ENCODE measurements at places on chromosomes 1 and 21.

- peak; percentile 90 for DNase-seq
Measured at GRCh38 chr1:67561704-67562113, 123.3 kb upstream of the GADD45A start.

- no peak for DNase-seq
Measured at GRCh38 chr1:156624814-156625435, 5.7 kb downstream of the HAPLN2 start.

DNA sequence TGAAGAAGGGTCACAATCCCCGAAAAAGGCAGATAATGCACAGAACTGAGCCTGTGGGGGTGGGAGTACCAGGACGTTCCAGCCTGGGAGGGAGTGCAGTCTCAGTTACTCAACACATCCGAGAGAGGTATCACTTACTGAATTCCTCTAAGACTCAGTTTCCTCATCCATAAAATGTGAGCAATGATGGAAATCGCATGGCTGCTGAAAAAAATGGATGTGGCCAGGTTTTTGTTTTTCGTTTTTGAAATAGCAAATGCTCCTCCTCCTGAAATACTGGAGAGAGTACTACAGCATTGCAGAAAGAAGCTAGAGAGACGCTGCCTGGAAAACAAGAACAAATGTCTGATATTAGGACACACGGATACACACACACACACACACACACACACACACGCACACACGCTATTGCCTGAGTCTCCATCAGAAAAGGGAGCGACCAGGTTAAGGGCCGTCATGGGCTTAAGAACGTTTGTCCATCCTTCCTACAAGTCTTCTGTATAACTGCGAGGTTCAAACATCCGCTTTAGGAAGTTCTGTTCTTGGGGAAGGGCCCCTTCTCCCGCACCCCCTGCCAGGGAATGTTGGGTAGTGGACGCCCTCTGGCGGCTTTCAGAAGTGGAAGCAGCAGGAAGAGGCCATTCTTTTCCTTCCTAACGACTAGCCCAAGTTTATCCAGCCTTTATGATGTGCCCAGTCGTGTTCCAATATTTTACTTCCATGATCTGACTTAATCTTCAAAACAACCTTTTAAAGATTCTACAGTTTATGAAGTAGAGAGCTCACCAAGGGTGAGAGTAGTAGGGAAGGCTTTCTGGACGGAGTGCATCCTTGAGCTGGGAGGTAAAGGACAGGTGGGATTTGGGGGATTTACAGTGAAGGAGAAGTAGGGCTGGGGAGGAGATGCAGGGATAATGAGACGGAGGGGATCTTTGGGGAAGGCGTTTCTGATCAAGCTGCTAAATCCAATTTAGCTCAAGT lies 699 bp upstream of the NES start:
- peak; percentile 84 for DNase-seq

- DNase-seq = peak; percentile 83
Measured at GRCh38 chr1:22420455-22421053, 31.1 kb upstream of the ZBTB40 start.
